Esophagus muscularis mucosa (tissue), 4 donors: ENCODE measurements at places on chromosomes 3 and 15. TPM values are rescaled to one million over a fixed set of nuclear protein-coding genes. Genes with fewer than 3 reads are reported as not detected.

DNA sequence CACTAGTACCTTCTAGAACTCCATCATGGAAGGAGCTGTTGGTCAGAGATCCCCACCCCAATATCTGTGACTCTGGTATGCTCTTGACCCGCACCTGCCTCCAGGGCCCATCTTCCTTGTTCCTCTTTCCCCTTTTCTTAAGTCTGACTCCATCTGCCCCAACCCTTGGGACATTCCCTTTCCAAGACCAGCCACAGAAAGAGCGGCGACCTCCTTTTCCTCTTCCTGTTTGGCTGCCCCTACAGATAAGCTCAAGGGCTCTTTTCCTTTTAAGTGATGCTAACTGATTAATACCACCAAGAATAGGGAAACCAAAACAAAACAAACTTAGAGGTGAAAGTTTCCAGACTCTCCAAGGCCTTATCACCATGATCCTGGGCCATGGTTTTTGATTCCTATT is 21.9 kb upstream of the ATP8B4 start:
- no peaks in the 10 kb centered on the region for H3K36me3 ChIP-seq
- H3K4me1 ChIP-seq, result peaks cover 14% of the 10 kb centered on the region
- DNase-seq, result no peak
- H3K27me3 ChIP-seq, result no peaks in the 10 kb centered on the region
- no peak overlapping the region for H3K4me3 ChIP-seq
- H3K27ac ChIP-seq, result no peak overlapping the region

DNA sequence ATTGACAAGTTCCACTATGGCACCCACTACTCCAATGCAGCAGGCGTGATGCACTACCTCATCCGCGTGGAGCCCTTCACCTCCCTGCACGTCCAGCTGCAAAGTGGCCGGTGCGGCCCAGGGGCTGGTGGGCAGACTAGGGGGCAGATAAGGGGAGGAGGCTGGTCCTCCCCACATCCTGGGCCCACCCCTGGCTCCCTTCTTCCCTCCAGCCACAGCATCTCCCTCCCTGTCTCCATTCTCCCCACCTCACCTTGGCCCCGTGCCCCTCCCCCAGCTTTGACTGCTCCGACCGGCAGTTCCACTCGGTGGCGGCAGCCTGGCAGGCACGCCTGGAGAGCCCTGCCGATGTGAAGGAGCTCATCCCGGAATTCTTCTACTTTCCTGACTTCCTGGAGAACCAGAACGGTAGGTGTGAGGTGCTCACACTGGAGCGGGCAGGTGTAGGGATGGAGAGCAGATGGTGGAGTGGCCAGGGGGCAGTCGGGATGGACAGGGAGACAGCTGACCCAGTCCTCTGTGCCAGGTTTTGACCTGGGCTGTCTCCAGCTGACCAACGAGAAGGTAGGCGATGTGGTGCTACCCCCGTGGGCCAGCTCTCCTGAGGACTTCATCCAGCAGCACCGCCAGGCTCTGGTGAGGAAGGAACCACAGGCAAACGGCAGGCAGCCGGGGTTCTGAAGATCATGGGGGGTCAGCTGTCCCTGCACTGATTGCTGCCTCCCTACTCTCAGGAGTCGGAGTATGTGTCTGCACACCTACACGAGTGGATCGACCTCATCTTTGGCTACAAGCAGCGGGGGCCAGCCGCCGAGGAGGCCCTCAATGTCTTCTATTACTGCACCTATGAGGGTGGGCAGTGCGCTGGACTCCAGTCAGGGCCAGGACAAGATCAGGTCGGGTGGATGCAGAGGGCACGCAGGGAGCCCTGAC is 26.0 kb downstream of the NBEAL2 start:
- no peak overlapping the region for H3K27ac ChIP-seq
- peaks cover 15% of the 10 kb centered on the region for H3K4me1 ChIP-seq

- H3K27ac ChIP-seq, result no peak overlapping the region
- H3K4me3 ChIP-seq, result no peak overlapping the region
- DNase-seq, result no peak
- H3K27me3 ChIP-seq, result no peaks in the 10 kb centered on the region
Measured at GRCh38 chr15:25397100-25397499, 41.7 kb downstream of the UBE3A start.

DNA sequence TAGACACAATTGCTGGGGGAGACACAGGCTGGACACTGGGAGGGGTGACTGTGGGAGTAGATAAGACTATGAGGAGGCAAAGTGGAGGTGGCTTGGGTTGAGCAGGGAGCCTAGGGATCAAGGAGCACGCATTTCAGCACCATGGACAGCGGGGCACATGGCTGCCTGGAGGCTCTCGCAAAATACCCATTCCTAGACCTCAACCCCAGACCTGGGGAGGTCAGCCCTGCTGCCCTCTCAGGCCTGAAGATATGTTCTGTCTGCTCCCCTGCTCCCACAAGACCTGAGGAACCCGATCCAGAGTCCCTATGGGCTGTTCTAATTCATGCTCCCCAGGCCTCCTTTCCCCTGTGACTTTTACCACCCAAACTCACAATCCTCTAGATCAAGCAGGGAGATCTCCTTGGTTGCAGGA is 16.0 kb upstream of the CPEB1 start:
- no peaks in the 10 kb centered on the region for H3K36me3 ChIP-seq
- H3K27me3 ChIP-seq, result peaks cover 18% of the 10 kb centered on the region
- no peak for DNase-seq
- no peak overlapping the region for H3K27ac ChIP-seq
- H3K4me3 ChIP-seq, result no peak overlapping the region

DNA sequence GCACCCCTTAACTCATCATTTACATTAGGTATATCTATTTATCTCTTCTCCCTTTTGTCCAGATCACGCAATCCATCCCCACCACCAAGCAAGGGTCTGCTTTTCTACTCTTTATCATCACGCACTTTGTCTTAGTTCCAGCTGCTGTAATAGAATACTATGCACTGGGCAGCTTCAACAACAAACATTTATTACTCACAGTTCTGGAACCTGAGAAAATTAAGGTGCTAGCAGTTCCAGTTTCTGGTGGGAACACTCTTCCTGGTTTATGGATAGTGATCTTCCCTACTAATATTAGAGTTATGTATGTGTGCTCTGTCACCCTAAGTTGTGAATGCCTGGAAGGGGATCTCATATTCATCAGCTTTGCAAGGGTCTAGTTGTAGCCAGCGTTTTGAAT is 687.0 kb downstream of the NTRK3 start:
- no peak overlapping the region for H3K27ac ChIP-seq
- no peaks in the 10 kb centered on the region for H3K36me3 ChIP-seq
- no peaks in the 10 kb centered on the region for H3K4me1 ChIP-seq
- no peak for DNase-seq

GRCh38 chr3:141108039-141108438 is 56.9 kb downstream of the SPSB4 start:
- no peaks in the 10 kb centered on the region for H3K27me3 ChIP-seq
- H3K4me1 ChIP-seq, result peaks cover 4% of the 10 kb centered on the region
- H3K36me3 ChIP-seq, result no peaks in the 10 kb centered on the region
- DNase-seq, result no peak
- no peak overlapping the region for H3K27ac ChIP-seq

- H3K27me3 ChIP-seq, result no peaks in the 10 kb centered on the region
- DNase-seq, result no peak
- no peak overlapping the region for H3K4me3 ChIP-seq
- H3K4me1 ChIP-seq, result no peaks in the 10 kb centered on the region
Measured at GRCh38 chr15:75307778-75308390, 25.2 kb downstream of the GOLGA6D start.

GRCh38 chr3:126913524-126913923 is 69.4 kb upstream of the PLXNA1 start:
- H3K27ac ChIP-seq, result no peak overlapping the region
- peaks cover 21% of the 10 kb centered on the region for H3K36me3 ChIP-seq
- H3K4me3 ChIP-seq, result no peak overlapping the region

DNA sequence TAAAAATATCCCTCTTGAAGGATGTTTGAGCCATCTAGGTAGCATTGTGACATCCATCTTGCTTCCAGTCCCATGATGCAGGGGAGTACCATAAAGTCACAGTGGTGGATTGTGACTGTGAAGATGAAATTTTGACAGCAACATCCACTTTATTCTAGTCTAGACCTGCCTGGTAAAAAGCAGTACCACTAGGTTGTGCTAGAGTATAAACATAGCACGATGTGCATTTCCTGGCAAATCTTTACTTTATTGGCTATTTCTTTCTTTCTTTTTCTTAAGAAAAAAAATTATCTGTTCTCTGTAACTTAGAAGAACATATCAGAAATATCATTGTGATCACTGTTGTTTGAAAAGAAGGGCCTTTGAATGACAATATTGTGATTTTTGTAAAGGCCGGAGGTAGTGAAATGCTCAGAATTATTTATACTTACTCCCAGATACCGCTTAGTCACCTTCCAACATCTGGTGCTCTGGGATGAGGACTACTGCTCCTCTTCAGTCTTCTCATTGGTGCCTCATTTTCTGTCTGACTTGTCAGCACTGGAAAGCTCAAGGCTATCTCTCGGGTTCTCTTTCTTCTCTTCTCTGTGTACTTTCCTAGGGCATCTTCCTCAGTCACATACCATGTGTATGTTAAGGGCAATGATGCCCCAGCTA is 35.6 kb downstream of the AGBL1 start:
- H3K27me3 ChIP-seq, result no peaks in the 10 kb centered on the region
- no peak for DNase-seq
- H3K4me3 ChIP-seq, result no peak overlapping the region
- H3K4me1 ChIP-seq, result no peaks in the 10 kb centered on the region
- no peak overlapping the region for H3K27ac ChIP-seq

DNA sequence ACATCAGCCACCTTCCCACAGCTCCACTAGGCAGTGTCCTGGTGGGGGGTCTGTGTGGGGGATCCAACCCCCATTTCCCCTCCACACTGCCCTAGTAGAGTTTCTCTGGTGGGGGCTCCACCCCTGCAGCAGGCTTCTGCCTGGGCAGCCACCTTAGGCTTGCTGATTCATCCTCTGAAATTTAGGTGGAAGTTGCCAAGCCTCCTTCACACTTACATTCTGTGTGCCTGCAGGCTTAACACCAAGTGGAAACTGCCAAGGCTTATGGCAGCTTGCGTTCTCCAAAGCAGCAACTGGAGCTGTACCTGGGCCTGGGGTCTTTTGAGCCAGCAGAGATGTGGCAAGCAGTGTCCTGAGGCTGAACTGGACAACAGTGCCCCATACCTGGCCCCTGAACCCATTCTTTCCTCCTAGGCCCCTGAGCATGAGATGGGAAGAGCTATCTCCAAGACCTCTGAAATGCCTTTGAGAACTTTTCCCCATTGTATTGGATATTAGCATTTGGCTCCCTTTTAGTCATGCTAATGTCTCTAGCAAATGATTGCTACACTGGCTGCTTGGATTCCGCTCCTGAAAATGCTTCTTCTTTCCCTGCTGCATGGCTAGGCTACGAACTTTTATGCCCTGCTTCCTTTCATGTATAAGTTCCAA is 32.5 kb downstream of the CPN2 start:
- no peak for DNase-seq
- H3K36me3 ChIP-seq, result no peaks in the 10 kb centered on the region
- peaks cover 50% of the 10 kb centered on the region for H3K4me1 ChIP-seq

DNA sequence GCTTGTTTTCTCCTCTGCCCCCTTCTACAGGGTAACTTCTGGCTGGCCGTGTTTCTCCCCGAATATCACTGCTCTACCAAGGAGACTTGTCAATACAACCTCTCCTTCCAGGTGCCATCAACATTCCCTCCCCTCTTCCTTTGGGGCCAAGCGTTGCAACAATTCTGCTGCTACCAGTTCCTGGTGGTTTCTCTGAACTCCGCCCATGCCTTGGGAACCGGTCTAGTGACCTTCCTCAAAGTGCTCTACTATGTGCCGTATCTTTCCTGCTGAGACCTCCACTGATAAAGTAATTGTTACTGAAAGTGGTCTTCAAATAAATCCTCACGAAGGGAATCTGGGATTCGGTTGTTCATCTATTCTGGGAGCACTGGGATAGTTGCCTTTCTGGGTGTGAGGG is 26.2 kb downstream of the PCSK6 start:
- DNase-seq, result no peak
- no peak overlapping the region for H3K27ac ChIP-seq
- H3K4me1 ChIP-seq, result peaks cover 9% of the 10 kb centered on the region

GRCh38 chr15:94231723-94232468 is 535 bp downstream of the MCTP2 start:
- H3K4me3 ChIP-seq, result peak overlapping the region; percentile 62
- no peak for DNase-seq
- H3K27me3 ChIP-seq, result no peaks in the 10 kb centered on the region
- peaks cover 19% of the 10 kb centered on the region for H3K4me1 ChIP-seq
- no peaks in the 10 kb centered on the region for H3K36me3 ChIP-seq

GRCh38 chr3:114427285-114428043 is 133.6 kb downstream of the TIGIT start:
- no peak overlapping the region for H3K27ac ChIP-seq
- no peak for DNase-seq
- no peaks in the 10 kb centered on the region for H3K4me1 ChIP-seq

GRCh38 chr3:135975053-135975452 is 9.5 kb downstream of the PPP2R3A start:
- DNase-seq, result no peak
- H3K27me3 ChIP-seq, result no peaks in the 10 kb centered on the region
- H3K36me3 ChIP-seq, result no peaks in the 10 kb centered on the region
- no peak overlapping the region for H3K4me3 ChIP-seq
- peaks cover 38% of the 10 kb centered on the region for H3K4me1 ChIP-seq

- H3K36me3 ChIP-seq, result no peaks in the 10 kb centered on the region
- no peaks in the 10 kb centered on the region for H3K4me1 ChIP-seq
- DNase-seq, result no peak
- H3K4me3 ChIP-seq, result no peak overlapping the region
- no peak overlapping the region for H3K27ac ChIP-seq
- peaks cover 12% of the 10 kb centered on the region for H3K27me3 ChIP-seq
Measured at GRCh38 chr15:69897471-69898237, 200.1 kb downstream of the TLE3 start.

DNA sequence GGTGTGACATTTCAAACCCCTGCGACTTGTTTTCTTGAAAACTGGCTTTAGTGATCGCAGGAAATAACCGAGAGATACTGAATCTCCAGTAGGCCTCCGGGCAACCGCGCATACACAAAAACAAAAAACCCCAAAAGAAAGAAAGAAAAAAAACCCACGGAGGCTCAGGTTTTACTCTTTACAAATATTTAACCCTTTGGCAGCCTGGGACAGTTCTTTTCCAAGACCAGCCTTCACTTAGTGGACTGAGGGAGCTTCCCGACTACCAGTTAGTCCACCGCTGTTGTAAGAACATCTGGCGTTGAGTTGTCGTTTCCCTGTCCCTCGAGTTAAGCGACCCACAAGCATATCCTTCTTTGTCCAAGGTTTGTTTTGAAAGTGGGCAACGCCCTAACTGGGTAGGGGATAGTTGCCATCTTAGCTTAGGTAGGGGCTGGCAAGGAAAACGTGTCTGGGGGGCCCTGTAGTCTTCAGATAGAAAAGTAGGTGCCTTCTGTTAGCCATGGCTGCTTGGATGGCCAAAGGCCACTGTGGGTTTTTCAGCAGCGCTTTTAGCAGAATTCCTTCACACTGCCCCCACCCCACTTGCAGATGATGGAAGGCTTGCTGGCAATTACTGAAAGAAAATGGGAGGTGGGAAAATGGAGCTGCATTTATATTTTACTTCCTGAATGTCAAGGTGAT is 6.9 kb downstream of the ISL2 start:
- no peak overlapping the region for H3K4me3 ChIP-seq
- H3K27ac ChIP-seq, result no peak overlapping the region
- peaks cover 31% of the 10 kb centered on the region for H3K27me3 ChIP-seq
- DNase-seq, result no peak
- peaks cover 70% of the 10 kb centered on the region for H3K4me1 ChIP-seq

Gene IL17RE
- total RNA-seq, result 1.7 TPM

Gene PFN2
- total RNA-seq, result 49.1 TPM

Gene SEMA6D
- 5.2 TPM for total RNA-seq

Gene WNT5A
- 14.5 TPM for total RNA-seq

Gene MITF
- 81.5 TPM for total RNA-seq

Gene RPP14
- 9.1 TPM for total RNA-seq

Gene PARP15
- total RNA-seq, result 2.3 TPM

Gene ECT2
- 8.7 TPM for total RNA-seq

Gene GCNT3
- total RNA-seq, result 0.69 TPM
